Neuronal stem cell (in vitro differentiated cells): ENCODE measurements at places on chromosomes 6 and 20.

GRCh38 chr20:59660471-59660870 is 56.1 kb downstream of the PHACTR3 start:
- no peak overlapping the region for H3K4me3 ChIP-seq
- DNase-seq = no peak
- no peak overlapping the region for H3K27ac ChIP-seq
- H3K36me3 ChIP-seq = no peaks in the 10 kb centered on the region
- no peaks in the 10 kb centered on the region for H3K27me3 ChIP-seq

- no peak overlapping the region for H3K4me3 ChIP-seq
- no peaks in the 10 kb centered on the region for H3K4me1 ChIP-seq
- no peak overlapping the region for H3K27ac ChIP-seq
- H3K36me3 ChIP-seq = no peaks in the 10 kb centered on the region
- no peak for DNase-seq
These were observed 622.3 kb upstream of the ARID1B start for GRCh38 chr6:156154896-156155295.

- peak; percentile 82 for DNase-seq
- no peaks in the 10 kb centered on the region for H3K27me3 ChIP-seq
- peak overlapping the region; percentile 19 for H3K4me3 ChIP-seq
- peaks cover 30% of the 10 kb centered on the region for H3K36me3 ChIP-seq
- no peak overlapping the region for H3K27ac ChIP-seq
These were observed 35.2 kb upstream of the MDFI start for GRCh38 chr6:41602864-41603608.

DNA sequence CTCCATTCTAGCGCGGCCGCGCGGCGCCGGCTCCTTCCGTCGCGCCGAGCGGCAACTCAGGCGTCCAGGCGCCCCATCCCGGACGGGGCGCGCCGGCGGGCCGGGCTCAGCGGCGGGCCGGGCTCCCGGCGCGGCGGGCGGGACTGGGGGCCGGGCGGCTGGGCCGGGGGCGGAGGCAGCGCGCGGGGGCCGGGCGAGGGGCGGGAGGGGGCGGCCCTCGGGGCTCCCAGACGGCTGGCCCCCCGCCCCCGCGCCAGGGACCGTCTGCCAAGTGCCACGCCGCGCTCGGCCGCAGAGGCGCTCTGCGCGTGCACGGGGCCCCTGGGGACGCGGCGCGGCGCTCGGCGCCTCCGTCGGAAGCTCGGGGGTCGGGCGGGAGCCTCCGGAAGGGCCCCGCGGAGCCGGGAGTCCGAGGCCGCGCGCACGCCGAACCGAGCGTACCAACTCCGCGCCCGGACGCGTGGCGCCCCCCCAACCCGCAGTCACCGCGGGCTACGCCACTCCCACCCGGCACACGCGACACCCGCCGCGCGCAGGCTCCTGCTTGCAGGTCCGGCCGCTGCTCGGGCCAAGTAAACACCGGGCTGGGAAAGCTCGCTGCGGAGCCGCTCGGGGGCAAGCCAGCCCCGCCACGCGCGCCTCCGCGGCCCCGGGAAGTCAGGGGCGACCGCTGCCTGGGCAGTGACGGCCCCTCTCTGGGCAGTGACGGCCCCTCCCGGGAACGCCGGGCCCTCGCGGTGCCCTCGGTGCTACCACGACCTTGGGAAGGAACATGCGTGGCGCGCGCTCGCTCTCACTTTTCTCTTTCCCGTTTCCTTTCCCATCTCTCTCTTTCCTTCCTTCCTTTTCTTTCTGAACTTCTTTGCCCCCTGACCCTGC is at the start of gene PREX1:
PREX1 (minus strand) TSS at position 145 of the 879 bp plus-strand sequence; CDS start at position 6, 139 bp downstream.
- peaks cover 10% of the 10 kb centered on the region for H3K27me3 ChIP-seq
- no peaks in the 10 kb centered on the region for H3K36me3 ChIP-seq
- peak within 1 kb of the TSS; percentile 97 for H3K4me3 ChIP-seq
- H3K4me1 ChIP-seq = peaks cover 43% of the 10 kb centered on the region

- peaks cover 18% of the 10 kb centered on the region for H3K4me1 ChIP-seq
- H3K4me3 ChIP-seq = peak overlapping the region; percentile 96
- no peaks in the 10 kb centered on the region for H3K27me3 ChIP-seq
- H3K27ac ChIP-seq = no peak overlapping the region
- no peak for DNase-seq
- peaks cover 4% of the 10 kb centered on the region for H3K36me3 ChIP-seq
These were observed 789 bp downstream of the CCND3 start for GRCh38 chr6:41940759-41941279.

GRCh38 chr6:41463062-41463930 is 82.9 kb upstream of the FOXP4 start:
- DNase-seq = no peak
- no peaks in the 10 kb centered on the region for H3K4me1 ChIP-seq
- H3K27me3 ChIP-seq = peaks cover 2% of the 10 kb centered on the region
- no peaks in the 10 kb centered on the region for H3K36me3 ChIP-seq
- no peak overlapping the region for H3K27ac ChIP-seq
- no peak overlapping the region for H3K4me3 ChIP-seq

GRCh38 chr6:14280766-14281293 is 163.3 kb downstream of the CD83 start:
- DNase-seq = no peak
- H3K36me3 ChIP-seq = no peaks in the 10 kb centered on the region
- no peak overlapping the region for H3K27ac ChIP-seq
- H3K4me3 ChIP-seq = no peak overlapping the region

DNA sequence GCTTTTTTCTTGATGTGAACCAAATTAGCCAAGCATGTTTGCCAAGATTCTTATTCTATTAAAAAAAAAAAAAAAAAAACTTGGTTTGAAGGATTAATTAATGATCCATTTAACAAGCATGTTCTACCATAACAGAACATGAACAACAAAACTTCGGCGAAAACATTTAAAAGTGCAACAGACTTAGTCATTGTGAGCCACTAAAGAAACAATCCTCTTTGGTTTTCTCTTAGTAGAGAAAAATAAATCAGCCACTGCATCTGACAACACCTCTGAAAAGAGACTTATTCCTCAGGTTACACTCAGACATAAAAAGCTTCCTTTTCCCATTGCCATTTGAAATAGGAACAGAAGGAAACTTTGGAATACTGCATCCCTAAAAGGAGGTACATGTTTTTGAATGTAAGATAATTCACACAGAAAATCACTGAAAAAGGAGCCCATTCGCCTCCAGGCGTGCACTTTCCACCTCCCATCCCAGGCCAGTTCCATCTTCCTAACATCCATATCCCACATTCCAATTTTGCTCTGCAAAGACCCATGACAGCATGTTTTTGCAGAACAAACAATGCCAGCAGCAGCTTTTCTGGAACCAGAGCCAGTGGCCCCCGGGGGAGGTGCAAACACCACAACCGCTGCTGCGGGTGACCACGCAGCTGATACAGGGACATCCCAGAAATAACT is 79.5 kb downstream of the ZMYND8 start:
- peaks cover 28% of the 10 kb centered on the region for H3K36me3 ChIP-seq
- H3K27ac ChIP-seq = no peak overlapping the region
- H3K4me1 ChIP-seq = no peaks in the 10 kb centered on the region
- no peak overlapping the region for H3K4me3 ChIP-seq

DNA sequence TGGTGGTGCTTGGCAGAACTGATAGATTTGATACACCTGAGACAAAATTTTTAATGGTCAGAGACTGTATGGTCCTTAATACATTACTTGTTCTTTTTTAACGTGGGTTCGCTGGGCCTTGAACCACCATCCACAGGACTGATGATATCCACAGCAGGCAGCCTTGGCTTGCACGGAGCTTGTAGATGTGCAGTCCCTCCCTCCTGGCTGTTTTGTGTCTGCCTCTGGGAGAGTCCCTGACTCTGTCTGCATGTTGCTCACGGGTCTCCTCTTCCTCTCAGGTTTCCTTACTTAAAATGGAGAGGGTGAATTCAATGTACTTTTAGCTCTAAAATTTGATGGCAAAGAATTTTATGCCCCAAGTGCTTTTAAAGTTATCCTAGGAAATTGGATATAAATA is 17.5 kb downstream of the KIF25 start:
- no peak overlapping the region for H3K27ac ChIP-seq
- no peaks in the 10 kb centered on the region for H3K27me3 ChIP-seq
- H3K4me3 ChIP-seq = no peak overlapping the region

DNA sequence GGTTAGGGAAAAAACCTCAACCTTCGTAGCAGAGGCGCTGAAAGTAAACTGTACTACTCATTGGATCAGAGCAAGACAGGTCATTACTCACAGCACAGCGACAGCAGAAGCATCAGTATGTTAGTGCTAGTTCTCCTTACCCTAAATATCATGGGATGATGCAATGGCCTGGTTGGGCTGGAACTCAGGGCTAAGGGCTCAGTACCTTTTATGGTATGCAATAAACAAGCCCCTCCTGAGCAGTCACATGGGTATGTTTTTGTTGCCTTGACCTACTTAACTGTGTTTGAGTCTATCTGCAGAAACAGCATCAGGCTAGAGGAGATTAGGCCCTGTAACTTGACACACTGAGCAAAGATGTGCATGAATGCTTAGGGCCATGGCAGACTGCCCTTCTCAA is 369.4 kb upstream of the IMPG1 start:
- H3K4me1 ChIP-seq = no peaks in the 10 kb centered on the region
- H3K27me3 ChIP-seq = no peaks in the 10 kb centered on the region
- no peak for DNase-seq
- H3K27ac ChIP-seq = no peak overlapping the region

DNA sequence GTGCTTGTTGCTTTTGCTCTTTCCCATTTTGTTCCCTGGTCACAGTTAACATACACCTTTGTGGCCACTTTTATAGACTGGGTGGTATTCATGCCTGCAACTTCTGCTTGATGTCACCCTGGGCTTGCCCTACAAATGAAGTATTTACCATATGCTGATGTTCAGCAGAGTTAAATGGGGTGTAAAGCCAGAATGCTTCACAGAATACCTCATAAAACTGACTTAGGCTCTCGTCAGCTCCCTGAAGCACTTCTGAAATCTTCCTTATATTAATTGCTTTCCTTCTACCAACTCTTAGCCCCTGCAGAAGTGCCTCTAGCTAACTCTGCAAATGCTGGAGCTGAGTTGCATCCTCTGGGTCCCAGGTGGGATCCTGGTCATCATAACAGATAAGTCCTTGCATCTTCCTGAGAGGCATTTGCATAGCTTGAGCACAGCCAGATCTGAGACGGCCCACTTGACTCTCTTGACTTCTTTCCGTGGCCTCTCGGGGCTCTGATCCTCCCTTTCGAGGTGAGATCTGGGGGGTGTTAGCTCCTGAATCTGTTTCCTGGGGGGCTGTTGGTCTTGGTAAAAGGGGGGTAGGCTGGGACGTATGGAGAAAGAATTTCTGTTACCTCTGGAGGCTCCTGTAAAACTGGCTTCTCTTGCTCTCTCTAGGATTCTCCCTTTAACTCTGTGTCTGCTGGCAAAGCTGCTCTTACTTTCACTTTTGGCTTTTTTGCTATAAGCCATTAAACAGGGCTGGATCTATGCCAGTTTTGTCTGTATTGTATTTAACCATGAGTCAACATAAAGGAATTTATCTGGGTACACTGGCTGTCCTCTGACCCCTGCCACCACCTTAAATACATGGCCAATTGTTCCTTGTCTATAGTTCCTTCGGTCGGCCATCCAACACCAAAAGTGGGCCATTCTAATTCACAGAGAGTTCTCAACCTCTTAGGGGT is 223.0 kb upstream of the SYNCRIP start:
- no peak for DNase-seq
- no peaks in the 10 kb centered on the region for H3K36me3 ChIP-seq
- peak overlapping the region; percentile 10 for H3K27ac ChIP-seq
- H3K4me1 ChIP-seq = peaks cover 23% of the 10 kb centered on the region
- H3K4me3 ChIP-seq = peak overlapping the region; percentile 31

DNA sequence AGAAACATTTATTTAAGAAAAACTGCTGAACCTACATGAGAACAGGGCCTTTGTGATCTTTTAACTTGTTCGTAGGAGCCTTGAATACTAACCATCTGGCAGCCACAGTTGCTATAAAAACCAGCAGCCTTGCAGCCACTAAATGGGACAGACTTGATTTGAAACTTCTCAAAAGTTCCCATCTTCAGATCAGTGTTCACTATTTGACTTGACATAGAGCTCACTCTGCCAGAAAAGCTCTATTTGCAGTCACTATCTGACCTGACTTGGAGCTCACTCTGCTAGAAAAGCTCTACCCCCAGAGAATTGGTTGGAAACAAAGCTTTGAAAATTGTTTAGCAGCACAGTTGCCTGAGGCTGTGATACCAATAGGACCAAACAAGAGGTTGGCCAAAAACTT is 119.3 kb upstream of the F13A1 start:
- DNase-seq = no peak
- H3K4me1 ChIP-seq = no peaks in the 10 kb centered on the region
- H3K4me3 ChIP-seq = no peak overlapping the region

DNA sequence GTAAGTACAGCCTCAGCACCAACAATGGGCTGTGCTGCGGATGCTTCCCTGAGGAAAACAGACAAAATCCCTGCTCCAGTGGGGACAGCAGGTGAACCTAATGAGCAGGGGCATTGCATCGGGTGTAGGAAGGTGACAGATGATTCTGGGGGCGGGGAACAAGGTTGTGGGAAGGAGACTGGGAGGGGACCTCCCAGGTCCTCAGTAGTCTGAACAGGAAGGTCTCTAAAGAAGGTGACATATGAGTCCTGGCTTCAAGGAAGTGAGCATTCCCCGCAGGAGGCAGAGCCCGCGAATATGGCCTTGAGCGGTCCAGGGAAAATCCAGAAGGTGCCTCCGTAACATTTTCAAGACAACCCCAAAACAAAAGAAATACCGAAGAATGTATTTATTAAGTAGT is 19.4 kb downstream of the ULBP1 start:
- DNase-seq = no peak
- peaks cover 62% of the 10 kb centered on the region for H3K27me3 ChIP-seq
- peaks cover 2% of the 10 kb centered on the region for H3K4me1 ChIP-seq
- H3K36me3 ChIP-seq = no peaks in the 10 kb centered on the region
- no peak overlapping the region for H3K27ac ChIP-seq

DNA sequence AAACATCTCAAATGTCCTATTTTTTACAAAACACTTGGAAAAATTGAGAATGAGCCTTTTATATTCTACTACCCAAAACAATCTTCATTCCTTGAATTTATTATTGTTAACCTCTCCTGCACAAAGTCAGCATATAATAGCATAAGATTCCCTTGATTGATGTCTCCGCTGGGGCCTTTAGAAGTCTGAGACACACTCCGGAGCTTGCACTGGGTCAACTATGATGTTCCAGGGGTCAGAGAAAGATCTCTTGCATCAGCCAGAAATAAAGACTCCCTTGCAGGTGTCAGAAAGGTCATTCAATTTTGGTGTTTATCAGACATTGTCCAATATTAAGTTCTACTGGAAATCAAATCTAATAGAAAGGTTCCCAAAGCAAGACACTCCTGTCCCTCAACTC is 29.7 kb upstream of the NHSL1 start:
- peaks cover 28% of the 10 kb centered on the region for H3K4me1 ChIP-seq
- no peaks in the 10 kb centered on the region for H3K27me3 ChIP-seq
- H3K36me3 ChIP-seq = peaks cover 16% of the 10 kb centered on the region
- DNase-seq = no peak
- no peak overlapping the region for H3K27ac ChIP-seq

GRCh38 chr20:50276119-50277063 is 85.8 kb downstream of the CEBPB start:
- H3K27me3 ChIP-seq = peaks cover 10% of the 10 kb centered on the region
- H3K27ac ChIP-seq = no peak overlapping the region
- H3K36me3 ChIP-seq = no peaks in the 10 kb centered on the region
- no peak overlapping the region for H3K4me3 ChIP-seq

DNA sequence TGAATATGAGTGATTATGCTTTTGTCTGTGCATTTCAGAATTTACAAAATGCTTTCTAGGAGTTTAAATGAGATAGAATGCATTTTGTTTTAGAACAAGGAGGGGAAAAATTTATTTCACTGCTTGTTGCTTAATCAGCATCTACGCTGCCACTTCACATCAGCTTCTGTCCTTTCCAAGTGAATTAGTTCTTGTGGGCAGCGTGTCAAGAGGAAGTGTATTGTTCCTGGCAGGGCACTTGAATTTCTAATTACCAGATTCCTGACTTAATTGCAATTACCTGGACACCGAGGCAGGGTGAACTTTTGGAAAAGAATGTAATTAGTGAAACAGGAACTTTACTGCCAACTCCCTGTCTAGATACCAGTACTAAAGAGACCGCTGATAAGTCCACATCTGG is 263.5 kb downstream of the TMEM242 start:
- H3K27me3 ChIP-seq = no peaks in the 10 kb centered on the region
- H3K36me3 ChIP-seq = no peaks in the 10 kb centered on the region
- peak; percentile 39 for DNase-seq
